ENCODE measurements at places on chromosomes 3 and 15.

GRCh38 chr3:127407026-127407939, 119.4 kb upstream of the PRR20G start:
- DNase-seq = no peak

- no peak for DNase-seq
These were observed 36.9 kb downstream of the DNASE1L3 start for GRCh38 chr3:58173669-58174398.

DNA sequence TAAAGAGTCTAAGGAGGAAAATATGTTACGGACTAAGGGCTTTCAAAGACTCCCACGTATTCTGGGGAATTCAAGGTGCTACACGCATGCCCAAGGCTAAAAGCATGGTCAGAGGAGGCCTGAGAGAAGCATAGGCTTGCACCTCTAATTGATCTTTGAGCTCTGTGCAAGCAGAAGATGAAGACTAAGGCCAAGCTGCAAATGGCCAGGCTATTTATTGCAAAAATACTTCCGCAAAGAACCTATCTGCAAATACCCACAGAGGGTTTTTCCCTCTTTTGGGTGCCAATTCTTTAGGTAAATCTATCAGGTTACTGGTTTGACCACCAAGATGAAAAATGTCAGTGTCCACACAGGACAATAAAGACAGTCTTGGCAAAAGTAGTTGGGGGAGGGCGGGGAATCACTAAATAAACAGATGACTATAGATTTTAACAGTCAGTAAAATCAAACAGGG, 119.5 kb downstream of the STAG1 start:
- no peak for DNase-seq

GRCh38 chr15:33094336-33094735, 100.2 kb downstream of the FMN1 start:
- no peak for DNase-seq

GRCh38 chr3:42510325-42510724, 7.9 kb downstream of the VIPR1 start:
- DNase-seq = peak; percentile 1

DNA sequence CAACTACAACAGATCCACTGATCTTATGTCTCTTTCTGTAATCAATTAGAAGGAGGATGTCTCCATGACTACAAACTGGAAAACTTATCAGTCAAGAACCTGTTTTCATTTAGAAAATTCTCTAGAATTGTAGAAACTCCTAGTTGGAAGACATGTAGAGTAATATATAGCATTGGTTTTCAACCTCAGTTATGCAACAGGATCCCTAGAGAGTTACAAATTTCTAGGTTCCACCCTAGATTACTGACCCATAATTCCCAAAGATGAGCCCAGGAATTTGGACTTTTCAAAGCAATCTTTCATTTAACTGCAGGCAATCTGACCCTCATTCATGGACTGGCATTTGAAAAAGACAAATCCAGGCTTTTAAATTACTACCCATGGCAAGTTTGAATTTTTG, 116.9 kb upstream of the RAP2B start:
- no peak for DNase-seq

GRCh38 chr3:118991775-118992174, 42.9 kb downstream of the IGSF11 start:
- no peak for DNase-seq

DNA sequence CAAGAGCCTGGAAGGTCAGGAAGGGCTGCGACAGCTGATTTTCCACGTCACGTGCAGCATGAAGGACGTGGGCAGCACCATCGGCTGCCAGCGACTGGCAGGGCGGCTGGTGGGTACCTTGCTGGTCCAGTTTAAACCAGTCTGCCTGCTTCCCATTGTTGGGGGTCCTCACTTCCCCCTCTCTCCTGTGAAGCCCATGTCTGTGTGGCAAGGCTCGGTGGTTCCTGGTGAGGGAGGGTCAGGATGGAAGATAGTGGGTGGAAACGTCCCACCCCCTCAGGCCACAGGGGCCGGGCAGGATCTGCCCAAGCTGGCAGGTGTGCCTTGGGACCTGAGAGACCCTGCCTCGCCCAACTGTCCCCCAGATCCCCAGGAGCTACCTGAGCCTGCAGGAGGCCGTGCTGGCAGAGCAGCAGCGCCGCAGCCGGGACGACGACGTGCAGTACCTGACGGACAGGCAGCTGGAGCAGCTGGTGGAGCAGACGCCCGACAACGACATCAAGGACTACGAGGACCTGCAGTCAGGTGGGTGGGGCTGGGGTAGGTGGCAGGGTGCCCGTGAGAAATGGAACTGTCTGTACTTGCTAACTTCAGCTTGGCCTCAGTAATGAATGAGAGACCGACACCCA, 108.2 kb downstream of the LRRK1 start:
- peak; percentile 9 for DNase-seq

GRCh38 chr3:100254168-100254777, 6.5 kb upstream of the TBC1D23 start:
- DNase-seq = peak; percentile 78

DNA sequence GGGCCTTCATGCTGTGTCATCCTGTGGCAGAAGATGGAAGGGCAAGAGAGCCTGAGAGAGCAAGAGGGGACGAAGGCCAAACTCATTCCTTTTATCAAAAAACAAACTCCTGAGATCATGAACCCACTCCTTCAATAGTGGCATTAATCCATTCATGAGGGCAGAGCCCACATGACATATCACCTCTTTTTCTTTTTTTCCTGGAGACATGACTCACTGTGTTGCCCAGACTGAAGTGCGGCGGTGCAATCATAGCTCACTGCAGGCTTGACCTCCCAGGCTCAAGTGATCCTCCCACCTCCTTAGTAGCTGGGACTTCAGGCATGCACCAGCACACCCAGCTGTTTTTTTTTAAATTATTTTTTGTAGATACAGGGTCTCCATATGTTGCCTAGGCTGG, 92.0 kb upstream of the RNU6-1 start:
- no peak for DNase-seq

DNA sequence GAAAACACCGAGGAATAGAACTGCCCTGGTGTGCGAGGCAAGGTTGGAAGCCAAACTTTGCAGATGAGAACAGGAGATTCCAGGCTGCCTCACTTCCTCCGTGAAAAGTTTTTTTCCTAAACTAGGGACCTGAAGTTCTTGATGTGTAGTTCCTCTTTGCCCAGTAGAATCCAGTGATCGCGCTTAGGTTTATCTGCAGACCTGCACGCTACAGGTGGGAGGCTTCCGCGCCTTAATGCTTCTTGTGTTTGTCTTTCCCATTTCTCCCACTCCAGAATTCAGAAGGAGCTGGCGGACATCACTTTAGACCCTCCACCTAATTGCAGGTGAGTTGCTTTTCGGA, 5.4 kb downstream of the UBE2E1 start:
- DNase-seq = no peak

- DNase-seq = no peak
These were observed 8.0 kb upstream of the CCDC13 start for GRCh38 chr3:42780892-42781700.

DNA sequence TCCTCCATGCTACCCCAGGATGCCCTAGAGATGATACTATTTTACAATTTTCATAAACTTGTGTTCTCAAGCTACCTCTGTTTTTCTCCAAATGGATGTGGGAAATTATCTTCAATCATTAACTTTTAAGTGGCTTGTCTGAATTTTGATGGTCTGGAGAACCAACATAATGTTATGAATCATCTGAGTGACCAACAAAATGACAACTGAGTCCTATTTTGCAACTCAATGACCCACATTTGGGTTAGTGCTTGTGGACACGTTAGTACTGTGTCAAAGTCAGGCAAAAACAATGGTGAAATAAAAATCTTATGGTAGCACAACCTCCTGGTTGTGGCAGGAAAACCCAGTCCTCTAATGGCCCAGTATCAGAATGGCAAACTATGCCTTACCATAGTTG, 352.4 kb upstream of the ZNF385D start:
- no peak for DNase-seq

DNA sequence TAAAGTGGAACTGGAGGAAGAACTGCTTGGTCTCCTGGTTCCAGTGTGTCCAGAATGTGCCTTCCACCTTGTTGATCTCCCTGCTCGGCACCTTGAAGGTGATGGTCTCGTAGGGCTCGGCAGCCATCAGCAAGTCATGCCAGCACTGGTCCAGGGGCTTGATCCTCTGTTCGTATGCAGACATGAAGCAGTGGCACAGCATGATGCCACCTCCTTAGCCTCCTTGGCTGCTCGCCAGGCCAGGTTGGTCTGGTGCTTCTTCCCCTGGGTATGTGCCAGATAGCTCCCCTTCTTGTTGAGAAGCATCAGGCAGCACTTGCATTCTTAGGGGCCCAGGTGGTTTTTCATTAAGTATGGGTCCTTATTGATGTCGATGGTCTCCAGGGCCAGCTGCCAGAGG, 17.8 kb upstream of the TXNRD3 start:
- DNase-seq = no peak

- DNase-seq = no peak
These were observed 455.9 kb upstream of the NR2F2 start for GRCh38 chr15:95874637-95875036.

DNA sequence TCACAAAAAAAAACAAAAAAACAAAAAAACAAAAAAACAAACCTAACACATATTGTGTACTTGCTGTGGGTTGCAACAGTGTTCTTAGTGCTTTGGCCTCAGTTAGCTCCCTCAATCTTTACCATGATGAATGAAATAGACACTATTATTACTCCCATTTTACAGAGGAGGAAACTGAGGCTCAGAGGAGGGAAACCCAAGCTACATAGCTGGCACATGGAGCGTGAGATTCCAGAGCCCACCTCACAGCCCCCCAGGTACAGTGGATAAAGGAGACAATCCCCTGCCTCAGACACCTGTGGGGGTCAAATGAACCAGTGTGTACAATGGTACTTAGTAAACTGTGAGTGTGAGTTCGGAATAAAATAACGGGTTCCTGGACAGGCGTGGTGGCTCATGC, 104.9 kb upstream of the SMAD3 start:
- no peak for DNase-seq

- no peak for DNase-seq
These were observed 55.1 kb upstream of the ACAD9 start for GRCh38 chr3:128824132-128824850.

GRCh38 chr3:22908989-22909507, 294.1 kb upstream of the UBE2E2 start:
- DNase-seq = no peak

DNA sequence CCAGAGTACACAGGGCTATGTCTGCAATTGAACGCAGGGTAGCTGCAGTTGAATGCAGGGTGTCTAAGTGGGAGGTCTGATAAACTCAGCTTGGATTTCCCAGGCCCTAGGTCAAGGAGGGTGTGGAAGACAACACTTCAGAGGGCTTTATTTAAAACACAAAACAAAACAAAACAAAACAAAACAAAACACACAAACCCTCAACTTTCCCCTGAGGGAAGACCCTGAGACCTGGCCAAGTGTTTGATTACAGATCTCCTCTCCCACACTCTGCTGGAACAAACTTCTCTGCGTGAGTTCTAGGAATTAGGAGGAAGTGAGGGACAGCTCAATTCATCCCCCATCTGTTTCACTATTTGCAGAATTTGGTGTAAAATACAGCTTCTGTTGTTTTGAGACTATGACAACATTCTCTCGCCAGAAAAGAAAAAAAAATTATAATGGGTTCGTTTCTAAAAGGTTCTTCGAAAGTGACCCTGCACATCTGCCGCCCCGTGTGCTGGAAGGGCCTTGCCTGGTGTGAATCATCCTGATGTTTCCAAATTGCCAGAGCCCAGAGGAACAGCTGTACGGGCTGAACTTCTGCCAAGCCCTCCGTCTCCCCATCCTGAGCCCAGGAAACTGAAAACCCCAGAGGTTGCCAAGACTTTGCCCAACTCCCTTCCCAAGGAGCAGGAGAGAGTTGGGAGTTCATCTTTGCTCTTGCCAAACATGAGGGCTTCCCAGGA, 73.3 kb upstream of the RAD18 start:
- DNase-seq = peak; percentile 87

GRCh38 chr3:22901684-22902083, 301.4 kb upstream of the UBE2E2 start:
- DNase-seq = no peak

DNA sequence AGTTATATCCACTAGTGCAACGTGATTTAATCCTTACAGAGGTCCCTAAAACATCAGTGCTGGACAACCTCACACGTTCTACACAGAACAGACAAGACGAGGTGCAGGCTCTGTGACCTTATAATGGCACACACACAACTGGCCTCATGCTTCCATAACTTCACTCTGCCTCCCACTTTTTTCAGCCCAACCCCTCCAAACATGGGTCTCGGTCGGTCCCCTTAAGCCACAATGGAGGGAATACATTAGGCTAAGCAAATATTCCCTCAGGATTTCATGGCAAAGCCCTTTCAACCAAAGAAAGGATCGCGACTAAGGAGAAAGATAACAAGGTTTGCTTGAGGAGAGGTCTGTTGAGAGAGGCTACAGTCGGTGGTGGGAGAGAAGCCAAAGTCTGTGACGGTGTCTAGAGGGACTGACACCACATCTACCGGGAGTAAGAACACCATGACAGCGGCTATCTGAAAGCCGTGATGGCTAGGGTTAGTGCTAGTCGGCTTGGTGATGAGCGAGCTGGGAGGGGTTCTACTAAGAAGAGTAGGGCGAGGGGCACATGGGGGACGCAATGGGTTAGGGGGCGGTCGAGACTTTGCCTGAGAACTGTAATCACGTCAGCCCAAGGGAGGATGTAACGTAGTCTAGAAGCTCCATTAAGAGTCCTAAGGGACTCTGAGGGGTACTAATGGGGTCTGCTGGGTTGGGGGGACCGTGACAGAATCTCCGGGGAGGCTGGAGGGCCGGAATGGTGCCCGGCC, 1.0 kb downstream of the MYO9A start:
- no peak for DNase-seq

DNA sequence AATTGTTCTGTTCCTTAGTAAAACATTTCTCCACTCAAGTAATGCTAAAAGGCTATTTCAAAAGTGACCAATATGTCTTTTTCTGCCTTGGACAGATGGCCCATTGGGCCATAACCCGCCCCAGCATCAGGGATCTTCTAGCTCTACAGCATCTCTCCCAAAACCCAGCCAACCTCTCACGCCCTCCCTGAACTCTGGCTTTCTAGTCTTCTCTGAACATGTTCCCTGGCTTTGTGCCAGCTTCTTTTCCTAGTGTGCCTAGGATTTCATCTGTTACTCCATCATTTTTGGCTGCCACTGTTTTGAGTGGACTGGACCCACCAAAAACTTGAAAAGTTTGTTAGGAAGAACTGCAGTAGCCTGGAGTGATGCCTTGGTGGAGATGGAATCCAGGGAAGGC, 30.7 kb downstream of the TRPM1 start:
- DNase-seq = no peak

DNA sequence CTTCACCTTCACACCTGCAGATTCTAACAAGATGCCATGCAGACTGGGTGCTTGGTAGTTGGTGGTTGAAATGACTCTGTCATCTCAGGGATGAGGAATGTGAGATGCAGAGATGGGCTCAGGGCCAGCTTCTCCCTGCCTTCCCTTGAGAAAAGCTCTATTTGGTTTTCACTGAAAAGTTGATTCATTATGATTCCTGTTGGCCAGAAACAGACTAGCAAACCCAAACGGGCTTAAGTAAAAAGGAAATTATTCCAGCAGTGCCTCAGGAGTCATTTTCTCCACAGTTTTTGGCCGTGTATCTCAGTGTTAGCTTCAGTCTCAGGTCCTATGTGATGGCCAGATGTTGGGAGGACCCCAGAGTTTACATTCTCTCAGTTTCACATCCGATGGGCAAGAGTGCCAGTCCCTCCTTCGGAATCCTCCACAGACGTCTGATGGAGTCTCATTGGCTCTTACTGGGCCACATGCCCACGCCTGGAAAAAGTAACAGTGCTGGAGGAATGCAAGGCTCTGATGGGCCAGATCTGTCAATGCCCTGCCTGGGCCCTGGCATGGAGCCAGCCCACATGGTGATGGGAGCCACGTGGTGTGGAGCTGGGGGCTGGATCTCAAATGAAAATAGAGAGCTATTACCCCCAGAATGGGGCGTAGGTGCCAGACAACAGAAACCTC, 22.3 kb upstream of the SACM1L start:
- DNase-seq = peak; percentile 75

Measured in right hindlimb (tissue), 1 donor.